Activated T-helper 2 cell treated with anti-CD3 and anti-CD28 coated beads, Interferon-gamma antibody, Interleukin-2, Interleukin-4, amounts not matched to agents 10 μg/mL and 5 μg/mL and 100 μg/mL, durations not matched to agents 14 hours and 24 hours and 36 hours (primary cell): ENCODE measurements at places on chromosomes 6 and 20.

DNA sequence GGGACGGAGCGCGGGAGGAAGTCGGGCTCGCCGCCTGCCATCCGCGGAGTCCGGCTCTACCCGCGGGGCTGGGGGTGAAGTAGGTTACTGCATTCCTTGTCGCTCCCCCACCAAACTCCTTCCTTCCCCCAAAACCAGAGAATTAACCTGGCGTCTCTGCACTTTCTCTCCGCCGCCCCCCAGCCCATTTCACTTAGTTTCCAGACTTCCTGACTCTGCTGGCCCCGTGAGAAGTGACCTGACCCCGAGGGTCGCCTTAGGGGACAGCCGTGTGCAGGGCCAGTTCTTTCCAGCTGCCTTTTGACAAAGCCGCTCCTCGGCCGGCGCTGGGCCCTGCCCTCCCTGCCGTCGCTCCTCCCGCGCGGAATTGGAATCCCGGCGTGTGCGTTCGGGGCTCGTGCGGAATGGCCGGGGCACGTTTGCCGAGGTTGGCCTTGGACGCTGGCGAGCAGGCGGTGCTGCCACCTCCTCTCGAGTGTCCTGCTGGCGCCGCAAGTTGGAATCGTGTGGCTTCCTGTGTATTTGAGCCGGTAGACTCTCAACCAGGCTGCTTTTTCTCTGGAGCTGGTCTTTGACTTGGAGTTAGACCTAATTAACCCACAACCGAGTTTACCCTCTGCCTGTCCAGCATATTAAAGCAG lies 650 bp downstream of the DCBLD1 start:
- peak; percentile 22 for DNase-seq

DNA sequence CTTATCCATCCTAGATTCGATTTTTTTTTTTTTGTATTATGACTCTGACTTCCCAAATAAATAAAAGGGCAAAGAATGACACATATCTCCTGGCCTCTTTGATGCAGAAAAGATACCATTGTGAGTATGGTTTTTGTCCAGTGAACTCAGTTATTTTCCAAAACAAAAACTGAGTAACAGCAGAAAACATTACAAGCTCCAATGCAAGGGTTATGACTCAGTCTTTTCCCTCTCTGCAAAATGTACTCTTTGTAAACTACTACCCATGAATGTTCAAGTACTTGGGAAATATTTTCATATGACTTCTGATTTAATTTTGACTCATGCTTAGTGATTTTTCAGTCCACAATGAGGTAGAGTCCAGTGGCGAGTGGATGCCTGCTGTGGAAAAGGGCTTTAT lies 355.3 kb downstream of the RNF144B start:
- DNase-seq, result no peak

- no peak for DNase-seq
These were observed 84.8 kb downstream of the AHI1 start for GRCh38 chr6:135412761-135413160.

GRCh38 chr20:41247523-41248367 lies 69.8 kb downstream of the ZHX3 start:
- DNase-seq, result no peak

DNA sequence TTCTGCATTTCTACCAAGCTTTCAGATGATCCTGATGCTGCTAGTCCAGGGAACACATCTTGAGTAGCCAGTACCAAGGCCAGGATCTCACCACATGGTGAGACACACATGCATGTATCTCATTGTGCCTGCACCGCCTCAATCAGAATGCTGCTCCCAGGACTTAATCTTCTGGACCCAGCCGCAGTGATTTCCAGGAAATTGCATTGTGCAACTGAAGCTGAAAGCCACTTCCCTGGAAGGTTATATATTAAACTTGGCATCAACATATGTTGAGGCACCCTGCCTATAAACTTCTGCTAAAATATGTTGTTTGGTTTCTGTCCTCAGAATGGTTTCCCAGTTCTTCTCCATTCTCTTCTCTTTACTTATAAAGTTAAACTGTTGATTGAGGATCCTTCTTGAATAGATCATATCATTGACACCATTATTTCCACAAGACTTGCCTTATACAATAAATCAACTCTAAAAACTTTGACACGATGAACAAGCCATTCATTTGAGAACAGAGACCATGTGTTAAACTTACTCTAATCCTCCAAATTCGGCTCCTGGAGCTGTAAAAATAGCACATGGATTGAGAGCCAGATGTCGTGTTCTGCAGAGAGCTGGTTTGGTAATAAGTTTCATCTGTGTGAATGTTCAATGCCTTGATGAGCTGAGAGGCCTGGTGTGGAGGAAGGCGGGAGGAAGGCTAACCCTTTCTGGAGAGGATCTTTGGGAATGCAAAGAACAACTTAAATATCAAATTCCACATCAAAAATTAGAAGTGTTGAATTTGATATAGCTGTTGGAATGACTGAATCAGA lies 65.0 kb upstream of the PCSK2 start:
- DNase-seq, result no peak

GRCh38 chr6:2209226-2209809 lies 36.1 kb downstream of the GMDS start:
- DNase-seq, result peak; percentile 23

DNA sequence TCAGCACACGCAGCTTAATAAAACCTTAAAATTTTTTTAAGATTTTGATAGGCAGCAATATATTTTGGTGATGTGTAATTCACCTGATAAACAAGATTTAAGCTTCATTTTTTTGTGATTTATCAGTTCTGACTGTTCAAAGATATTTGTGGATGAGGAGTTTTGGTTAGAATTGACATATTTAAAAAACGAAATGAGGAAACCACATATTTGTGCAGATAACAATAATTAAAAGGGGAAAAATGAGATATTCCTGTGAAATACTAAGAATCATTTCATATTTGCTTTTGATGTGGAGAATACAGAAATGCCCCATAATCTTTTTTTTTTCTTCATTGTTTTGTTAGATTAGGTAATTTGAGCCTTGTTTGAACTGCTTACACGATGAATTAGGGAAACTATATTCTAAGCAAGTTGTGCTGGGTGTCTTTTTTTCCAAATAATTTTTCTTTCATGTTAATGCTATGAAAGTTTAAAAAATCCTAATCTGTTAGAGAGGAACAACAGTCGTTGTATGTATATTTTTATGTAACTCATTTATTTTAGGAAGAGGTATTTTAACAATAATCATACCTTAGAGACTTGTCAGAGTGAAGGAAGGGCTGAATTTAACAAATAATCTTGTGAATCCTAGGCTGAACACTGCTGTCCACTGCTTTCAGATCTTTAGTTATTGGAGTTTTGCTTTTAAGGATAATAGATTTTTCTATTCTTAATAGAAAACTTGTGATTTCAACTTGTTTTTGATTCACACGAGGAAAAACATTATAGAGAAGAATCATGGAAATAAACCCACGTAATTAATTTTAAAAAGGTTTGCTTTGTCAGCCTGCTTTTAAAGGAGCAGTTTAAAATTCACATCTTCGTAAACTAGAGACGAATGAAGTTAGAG lies 4.0 kb downstream of the ARID1B start:
- no peak for DNase-seq

GRCh38 chr6:26003102-26003694 lies 40.6 kb downstream of the TRIM38 start:
- DNase-seq, result no peak

GRCh38 chr6:43910638-43911353 lies 140.8 kb downstream of the VEGFA start:
- DNase-seq, result no peak

GRCh38 chr6:22848121-22848520 lies 278.8 kb downstream of the HDGFL1 start:
- no peak for DNase-seq

DNA sequence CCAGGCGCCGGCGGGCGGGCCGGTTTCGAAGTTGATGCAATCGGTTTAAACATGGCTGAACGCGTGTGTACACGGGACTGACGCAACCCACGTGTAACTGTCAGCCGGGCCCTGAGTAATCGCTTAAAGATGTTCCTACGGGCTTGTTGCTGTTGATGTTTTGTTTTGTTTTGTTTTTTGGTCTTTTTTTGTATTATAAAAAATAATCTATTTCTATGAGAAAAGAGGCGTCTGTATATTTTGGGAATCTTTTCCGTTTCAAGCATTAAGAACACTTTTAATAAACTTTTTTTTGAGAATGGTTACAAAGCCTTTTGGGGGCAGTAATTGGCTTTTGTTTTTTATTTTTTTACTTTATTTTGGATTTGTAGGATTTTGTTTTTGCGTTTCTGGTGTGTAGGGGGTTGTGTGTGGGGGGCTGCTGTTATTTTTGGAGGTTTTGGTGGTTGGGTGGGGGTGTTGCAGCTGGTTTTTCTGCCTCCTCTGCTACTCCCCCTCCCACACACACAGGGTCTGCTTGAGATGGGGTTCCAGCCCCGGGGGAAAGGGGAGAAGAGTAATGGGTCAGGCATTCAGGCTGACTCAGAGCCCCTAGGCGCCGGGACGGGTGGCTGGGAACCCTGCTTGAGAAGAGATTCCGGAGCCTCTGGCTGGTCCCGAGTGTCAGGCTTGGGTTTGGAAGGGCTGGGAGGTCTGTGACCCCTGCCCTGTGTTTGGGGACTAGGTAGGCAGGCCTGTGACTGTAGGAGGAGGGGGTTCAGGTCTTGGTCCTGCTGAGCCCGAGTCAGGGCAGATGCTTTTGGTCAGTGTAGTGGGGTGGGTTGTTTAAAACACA lies 2.0 kb downstream of the CEBPB start:
- peak; percentile 77 for DNase-seq

DNA sequence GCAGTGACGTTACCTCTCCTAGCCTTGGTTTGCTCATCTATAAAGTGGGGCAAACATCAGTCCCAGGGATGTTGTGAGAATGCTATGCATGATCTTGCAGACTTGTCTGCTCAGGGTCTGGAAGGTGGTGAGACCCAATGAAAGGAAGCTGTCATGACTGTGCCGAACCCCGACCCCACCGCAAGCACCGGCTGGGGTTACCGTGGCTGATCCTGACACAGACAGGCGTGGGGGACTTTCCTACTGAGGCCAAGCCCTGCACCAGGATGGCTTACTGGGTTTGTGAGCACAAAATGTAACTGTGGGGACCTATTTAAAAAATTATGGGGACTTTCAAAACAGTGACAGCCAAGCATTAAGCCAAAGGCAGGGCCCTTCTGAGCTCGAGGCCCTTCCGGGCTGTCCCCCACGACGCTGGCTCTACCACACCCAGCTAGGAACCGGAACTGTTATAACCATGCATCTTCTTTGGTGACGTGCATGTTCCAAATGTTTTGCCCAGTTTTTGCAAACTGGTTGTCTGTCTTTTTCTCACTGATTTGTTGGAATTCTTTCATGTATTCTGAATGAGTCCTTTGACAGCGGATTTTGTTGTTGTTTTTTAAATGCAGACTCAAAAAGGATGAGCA lies 76.6 kb upstream of the PMEPA1 start:
- no peak for DNase-seq

DNA sequence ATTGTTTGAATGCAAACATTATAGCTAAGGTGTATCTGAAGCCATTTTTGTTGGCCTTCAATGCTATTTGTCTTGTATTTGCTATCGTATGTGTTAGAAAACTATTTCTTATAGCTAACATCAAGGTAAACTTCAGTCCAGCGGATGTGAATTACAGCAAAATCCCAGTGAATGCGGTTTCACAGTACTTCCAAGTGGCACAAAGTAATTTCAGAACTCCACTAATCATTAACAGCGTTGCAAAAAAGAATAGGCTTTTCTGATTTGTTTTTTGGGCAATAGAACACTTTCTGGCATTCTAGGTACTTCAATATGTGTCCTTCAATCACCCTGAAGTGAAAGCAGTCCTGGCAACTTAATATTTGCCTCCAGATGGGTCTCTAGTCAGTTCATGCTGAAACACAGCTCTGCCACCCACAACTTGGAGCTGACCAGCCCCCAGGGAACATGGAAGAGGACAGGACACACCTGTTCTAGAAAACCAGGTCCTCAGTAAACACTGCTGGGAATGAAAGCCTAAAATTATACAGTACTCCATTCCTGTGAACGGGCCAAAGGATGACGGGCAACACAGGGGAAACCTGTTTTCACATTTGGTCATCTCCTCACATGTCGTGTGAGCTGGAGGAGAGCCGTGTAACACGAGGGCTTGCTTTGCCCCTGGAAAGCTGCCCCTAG lies 9.7 kb upstream of the MRPS10 start:
- DNase-seq, result no peak

GRCh38 chr6:69105288-69105687 lies 470.2 kb downstream of the ADGRB3 start:
- no peak for DNase-seq

GRCh38 chr6:6516666-6517458 lies 71.7 kb upstream of the LY86 start:
- no peak for DNase-seq

DNA sequence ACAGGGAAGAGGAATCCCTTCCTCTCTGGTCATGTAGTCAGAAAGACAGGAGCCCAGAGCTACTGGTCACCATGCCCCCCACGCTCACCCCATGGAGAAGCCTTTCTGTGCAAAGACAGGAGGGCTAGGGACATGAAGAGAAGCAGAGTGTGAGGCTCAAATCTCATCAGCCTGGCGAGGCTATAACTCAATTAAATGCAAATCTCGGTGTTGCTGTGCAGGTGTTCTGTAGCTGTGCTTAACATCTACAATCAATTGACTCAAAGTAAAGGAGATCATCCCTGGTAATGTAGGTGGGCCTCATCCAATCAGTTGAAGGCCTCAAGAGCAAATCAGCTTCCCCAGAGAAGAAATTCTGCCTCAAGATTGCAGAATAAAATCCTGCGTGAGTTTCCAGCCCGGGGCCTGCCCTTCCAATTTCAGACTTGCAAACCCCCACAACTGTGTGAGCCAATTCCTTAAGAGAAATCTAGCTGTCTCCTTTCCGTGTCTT lies 64.4 kb downstream of the CHMP4B start:
- no peak for DNase-seq

GRCh38 chr6:131213501-131213990 lies 78.3 kb downstream of the AKAP7 start:
- no peak for DNase-seq

DNA sequence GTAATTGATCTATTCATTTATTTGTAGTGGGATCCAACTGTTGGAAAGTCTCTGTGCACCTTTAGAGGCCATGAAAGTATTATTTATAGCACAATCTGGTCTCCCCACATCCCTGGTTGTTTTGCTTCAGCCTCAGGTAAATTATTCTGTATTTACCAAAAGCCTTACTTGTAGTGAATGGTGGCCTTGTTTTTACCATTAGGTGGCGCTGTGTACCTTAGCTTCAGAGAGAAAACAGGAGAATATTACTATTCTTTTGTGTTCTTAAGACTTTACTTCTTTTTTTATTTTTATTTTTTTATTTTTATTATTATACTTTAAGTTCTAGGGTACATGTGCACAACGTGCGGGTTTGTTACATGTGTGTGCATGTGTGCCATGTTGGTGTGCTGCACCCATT lies 23.7 kb downstream of the PEX7 start:
- DNase-seq, result no peak

GRCh38 chr20:52847731-52848359 lies 124.3 kb upstream of the TSHZ2 start:
- no peak for DNase-seq

GRCh38 chr20:31685853-31686643 lies 36.6 kb downstream of the BCL2L1 start:
- DNase-seq, result no peak

DNA sequence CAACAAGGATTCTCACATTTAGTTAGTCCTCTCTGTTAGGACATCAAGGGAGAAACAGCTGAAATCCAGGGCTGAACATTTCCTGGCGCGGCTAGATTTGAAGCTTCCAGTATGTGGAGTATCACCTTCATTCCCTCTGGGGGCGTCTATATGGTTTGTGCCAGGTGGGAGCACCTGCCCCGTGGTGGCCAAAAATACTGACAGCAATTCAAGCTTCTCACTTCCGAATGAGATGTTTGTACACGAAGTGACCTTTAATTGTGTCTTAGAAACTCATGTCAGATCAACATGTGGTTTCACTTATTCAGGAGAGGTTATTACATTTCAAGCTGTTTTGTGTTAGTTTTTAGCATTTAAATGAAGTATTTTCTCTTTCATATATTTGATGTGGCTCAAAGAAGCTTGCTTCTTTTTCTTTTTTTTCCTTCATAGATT lies 67.3 kb upstream of the ZNF217 start:
- DNase-seq, result no peak
